Activated CD8-positive, alpha-beta memory T cell treated with anti-CD3 and anti-CD28 coated beads, Interleukin-2, amount 10 ng/mL, durations not matched to agents 7 days and 5 days (primary cell): ENCODE measurements at places on chromosomes 11 and 22. TPM values are rescaled to one million over a fixed set of nuclear protein-coding genes. Genes with fewer than 3 reads are reported as not detected.
A peak's percentile ranks its signal among the peaks of the same experiment; 100 is the strongest.

DNA sequence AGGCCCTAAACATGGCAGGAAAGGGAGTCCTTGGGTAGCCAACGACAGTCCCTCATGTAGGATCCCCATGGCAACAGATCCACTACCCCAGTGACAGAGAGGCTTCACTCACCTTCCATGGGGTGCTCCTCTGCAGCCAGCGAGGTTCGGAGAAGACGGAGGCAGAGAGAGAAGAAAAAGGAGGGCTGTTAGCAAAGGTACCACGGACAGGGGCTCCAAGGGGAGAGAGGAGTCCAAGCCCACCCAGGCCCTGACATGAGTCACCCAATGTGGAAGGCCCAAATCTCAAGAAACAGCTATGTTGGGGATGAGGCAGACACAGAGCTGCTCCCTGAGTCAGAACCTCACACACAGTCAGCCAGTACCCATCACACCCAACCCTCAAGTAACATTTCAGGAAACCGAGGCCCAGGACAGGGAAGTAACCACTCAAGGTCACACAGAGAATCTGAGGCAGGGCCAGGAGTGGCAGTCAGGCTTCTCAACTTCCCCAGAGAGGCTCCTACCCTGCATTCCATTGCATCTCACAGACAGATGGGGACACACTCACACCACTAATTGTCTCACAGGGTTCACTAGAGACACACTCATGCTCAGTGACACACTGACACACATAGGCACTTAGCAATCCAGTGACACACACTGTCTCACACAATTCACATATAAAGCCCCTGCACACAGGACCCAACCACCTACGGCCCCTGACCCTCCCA, 25.2 kb downstream of the NRXN2 start:
- DNase-seq = no peak
- H3K4me1 ChIP-seq = peaks cover 1% of the 10 kb centered on the region
- no peaks in the 10 kb centered on the region for H3K36me3 ChIP-seq
- peaks cover 26% of the 10 kb centered on the region for H3K27me3 ChIP-seq
- H3K4me3 ChIP-seq = no peak overlapping the region

- no peaks in the 10 kb centered on the region for H3K4me1 ChIP-seq
- DNase-seq = no peak
- no peaks in the 10 kb centered on the region for H3K27me3 ChIP-seq
- H3K27ac ChIP-seq = no peak overlapping the region
Measured at GRCh38 chr11:127627629-127628457, 627.3 kb upstream of the KIRREL3 start.

- peak overlapping the region; percentile 45 for H3K27ac ChIP-seq
- DNase-seq = no peak
- H3K27me3 ChIP-seq = no peaks in the 10 kb centered on the region
- peaks cover 21% of the 10 kb centered on the region for H3K36me3 ChIP-seq
- H3K4me1 ChIP-seq = no peaks in the 10 kb centered on the region
- no peak overlapping the region for H3K4me3 ChIP-seq
Measured at GRCh38 chr22:31604746-31605705, 57.0 kb downstream of the PISD start.

The FOLR3 gene
- total RNA-seq = not detected

The THY1 gene
- total RNA-seq = 0.30 TPM
